ENCODE measurements at places on chromosomes 4 and X.

DNA sequence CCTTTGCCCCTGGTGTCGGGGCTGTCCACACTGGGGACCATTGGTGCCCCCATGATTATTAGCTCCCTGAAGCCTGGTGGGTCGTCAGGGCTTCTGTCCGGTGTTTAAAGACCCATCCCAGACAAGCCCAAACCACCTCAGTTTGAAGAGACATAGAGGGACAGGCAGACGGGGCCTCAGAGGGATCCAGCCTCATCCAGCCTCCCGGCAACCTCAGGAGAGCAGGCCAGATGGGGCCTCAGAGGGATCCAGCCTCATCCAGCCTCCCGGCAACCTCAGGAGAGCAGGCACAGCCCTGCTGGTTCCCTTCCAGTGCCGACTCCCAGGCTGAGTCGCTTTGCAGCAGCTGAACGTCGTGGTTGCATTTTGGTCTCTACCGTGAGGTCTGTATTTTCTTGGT, 32.1 kb downstream of the PIGG start:
- no peak for DNase-seq

GRCh38 chr4:19557161-19557560, 694.5 kb upstream of the SLIT2 start:
- DNase-seq, result no peak

DNA sequence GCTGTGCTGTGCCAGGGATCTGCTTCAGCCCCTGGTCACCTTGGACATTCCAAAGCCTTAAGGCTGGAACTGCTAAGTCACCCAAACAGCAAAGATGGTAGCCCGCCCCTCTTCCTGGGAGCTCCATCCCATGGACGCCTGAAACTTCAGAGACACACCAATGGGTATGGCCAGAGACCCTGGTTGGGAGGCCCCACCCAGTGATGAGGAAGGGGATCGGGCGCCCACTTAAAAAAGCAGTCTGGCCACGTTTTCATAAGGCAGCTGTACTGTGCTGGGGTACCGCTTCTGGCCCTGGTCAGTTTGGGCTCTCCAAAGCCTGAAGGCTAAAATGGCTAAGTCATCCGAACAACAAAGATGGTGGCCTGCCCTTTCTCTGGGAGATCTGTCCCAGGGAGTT, 9.4 kb upstream of the TMSB15C start:
- DNase-seq, result no peak

DNA sequence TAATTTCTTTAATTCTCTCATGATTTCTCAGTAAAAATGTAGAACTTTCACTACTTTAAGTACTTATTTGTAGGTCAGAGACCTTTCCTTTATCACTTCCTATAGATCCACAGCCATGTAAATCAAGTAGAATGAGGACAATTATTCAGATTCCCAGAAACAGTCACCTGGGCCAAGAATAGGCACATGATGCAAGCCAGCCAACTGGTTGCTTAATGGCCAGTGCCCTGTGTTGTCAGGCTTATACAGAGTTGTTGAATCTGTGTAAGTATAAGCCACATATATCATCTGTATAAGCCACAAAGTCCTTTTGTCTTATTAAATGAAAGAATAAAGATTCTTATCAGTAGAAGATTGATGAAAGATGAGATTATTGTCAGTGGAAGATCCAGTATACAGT, 5.2 kb downstream of the BANK1 start:
- no peak for DNase-seq

GRCh38 chr4:97105347-97106099, 1037.8 kb downstream of the STPG2 start:
- no peak for DNase-seq

- DNase-seq, result no peak
Observed at GRCh38 chr4:58935332-58935731, 1825.1 kb upstream of the IGFBP7 start.

DNA sequence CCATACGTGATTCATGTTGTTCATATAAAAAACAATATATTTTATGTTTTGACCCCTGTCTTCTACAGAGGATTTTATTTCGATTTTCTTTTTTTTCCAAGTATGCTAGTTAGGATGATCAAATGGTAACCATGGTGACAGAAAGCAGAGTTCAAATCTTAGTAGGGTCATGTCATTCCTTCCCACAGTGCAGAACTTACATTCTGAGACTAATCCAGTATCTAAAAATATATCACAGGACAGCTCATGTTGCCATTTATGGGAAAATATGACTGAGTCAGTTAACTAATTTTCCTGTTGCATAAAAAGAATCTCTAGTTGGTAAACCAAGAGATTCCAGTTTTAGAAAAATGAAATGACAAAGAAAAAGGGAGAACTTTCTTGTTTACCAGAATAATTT, 209.5 kb downstream of the PARM1 start:
- no peak for DNase-seq

DNA sequence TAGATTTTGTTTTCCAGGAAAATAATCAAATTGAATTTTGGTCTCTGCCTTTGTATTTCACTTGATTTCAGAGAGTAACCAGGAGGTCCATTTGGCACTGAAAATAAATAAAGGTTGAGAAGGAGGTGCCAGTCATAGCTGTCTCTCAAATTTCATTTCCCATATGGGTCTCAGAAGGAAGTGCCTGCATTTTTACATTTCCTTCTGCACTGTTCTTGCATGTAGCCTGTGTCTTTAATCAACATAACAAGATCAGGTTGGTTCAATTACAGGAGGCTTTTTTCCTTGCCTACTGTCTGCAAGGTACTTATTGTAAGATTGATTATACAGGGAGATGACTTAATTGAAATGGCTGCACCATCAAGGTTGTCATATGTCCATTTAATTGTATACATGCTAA, 15.7 kb downstream of the LRRC66 start:
- no peak for DNase-seq

DNA sequence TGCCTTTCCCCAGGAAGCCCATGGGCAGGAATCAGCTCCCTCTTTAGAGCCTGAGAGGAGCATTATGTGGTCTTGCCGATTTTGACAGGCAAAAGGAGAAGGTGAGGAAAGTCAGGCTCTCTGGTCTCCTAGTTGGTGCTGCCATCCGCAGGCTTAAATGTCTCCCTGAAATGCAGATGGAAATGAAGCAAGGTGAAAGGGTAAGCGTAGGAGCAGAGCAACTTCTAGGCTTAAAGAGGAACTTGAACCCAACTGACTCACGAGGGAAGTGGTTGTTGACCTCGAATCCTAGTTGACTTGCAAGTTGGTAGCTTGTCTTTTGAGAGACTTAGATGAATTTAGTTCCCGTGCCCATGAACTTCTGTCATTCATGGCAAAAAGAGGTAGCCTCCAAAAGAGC, 205.9 kb downstream of the PTTG2 start:
- peak; percentile 73 for DNase-seq

DNA sequence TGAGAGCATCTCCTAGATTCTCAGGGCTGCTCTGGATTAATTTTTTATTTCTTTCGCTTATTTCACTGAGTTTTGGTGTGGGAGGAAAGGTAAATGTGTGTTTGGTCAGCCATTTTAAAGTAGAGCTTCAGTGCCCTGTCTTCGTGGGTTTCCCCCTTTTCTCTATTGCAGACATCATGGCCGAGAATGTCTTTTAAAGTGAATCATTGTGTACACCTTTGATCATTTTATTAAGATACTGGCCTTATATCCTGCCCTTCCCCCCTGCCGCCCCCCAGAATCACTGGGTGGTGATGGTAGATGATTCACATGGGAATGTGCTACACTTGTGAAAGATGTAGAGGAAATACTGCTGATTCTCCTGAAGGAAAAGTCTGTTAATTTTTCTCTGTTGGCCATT, 23.8 kb downstream of the CDKL5 start:
- DNase-seq, result no peak

GRCh38 chr4:84954982-84955567, 11.4 kb downstream of the WDFY3 start:
- no peak for DNase-seq

- no peak for DNase-seq
Observed at GRCh38 chrX:21802839-21803238, 36.6 kb upstream of the MBTPS2 start.

GRCh38 chrX:75638332-75638731, 115.5 kb upstream of the ZDHHC15 start:
- no peak for DNase-seq

DNA sequence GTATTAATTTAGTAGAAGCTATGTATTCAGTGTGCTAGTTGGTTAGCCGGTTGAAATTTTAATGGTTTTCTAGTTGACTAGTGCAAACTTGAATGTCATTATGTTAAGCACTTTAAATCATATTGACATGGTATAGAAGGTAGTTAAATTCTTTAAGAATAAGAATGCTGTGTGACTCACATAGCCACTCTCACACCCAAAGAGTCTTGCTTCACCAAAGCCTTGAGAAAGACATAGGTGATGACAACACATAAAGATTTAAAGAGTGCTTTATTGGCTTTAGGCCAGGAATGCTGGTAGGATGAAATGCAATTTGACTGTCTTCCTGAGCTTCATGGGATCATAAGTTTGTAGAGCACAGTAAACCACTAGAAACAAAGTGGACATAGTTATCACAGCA, 85.3 kb downstream of the DCAF8L2 start:
- DNase-seq, result no peak

DNA sequence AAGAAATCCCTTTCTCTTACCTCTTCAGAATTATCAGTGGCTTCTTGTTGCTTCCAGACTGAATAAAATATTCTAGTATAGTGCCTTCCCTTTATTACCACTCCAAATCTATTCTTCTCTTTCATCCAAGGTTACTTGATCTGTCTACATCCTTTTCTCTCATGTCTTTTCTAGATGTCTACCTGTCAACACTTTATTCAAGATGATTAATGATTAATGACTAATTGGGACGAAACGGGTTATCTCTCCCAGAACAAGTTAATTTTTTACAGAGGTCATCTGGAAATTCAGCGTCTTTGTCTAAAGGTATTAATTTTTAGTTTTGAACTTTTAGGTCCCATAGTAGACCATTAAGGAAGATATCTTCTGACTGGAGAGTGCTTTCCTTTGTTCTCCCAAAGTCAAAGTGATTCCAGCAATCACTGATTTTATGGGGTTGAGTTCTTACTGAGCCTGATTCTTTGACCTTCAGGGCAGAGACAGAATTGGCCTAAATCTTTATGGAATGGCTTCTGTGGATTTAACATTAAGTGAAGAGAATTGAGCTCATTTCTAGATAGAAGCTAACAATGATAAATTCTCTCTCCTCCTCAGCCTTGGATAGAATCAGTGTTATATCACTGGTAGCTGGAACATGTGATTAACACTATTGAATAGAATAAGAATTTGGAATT, 335.4 kb upstream of the TEX13C start:
- no peak for DNase-seq

- no peak for DNase-seq
Observed at GRCh38 chr4:20383283-20383682, 131.6 kb downstream of the SLIT2 start.

DNA sequence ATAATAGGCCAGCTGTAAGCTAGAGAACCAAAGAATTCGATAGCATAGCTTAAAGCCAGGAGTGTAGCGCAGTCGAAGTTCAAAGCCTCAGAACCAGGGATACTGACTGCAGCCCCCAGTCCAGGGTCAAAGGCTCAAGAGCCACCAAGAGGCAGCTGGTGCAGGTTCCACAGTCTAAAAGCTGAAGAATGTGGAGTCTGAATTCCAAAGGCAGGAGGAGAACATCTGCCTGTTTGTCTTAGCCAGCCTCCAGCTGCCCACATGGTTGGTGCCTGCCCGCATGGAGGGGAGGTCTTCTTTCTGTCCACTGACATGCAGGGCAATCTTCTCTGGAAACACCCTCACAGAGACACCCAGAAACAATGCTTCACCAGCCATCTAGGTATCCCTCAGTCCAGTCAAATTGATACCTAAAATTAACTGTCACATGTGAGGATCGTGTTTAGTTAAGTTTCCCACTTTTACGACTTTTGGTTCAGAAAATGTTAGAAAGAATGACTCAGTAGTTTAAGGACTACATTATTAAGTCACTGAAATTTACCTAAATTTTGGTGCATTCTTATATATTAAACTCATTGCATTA, 52.8 kb upstream of the RHOH start:
- no peak for DNase-seq

DNA sequence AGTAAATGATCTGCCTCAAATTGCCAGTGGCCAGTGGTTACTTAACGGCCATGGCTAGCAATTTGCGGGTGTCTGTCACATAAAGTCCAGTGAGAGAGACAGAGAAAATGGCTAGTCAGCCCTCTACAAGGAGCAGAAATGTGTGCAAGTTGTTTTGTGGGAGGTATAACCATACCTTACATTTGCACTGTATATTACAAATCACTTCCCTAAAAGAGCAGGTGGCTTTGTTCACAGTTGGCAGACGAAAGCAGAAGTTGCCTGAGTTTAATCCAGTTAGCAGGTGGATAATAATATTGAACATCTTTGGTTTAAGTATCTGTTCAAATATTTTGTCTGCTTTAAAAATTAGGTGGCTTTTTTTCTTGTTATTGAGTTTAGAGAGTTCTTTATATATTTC, 15.6 kb downstream of the SRPX start:
- no peak for DNase-seq

GRCh38 chrX:9482408-9482807, 17.6 kb downstream of the TBL1X start:
- DNase-seq, result no peak

- no peak for DNase-seq
Observed at GRCh38 chr4:137394018-137394417, 138.3 kb downstream of the PCDH18 start.

DNA sequence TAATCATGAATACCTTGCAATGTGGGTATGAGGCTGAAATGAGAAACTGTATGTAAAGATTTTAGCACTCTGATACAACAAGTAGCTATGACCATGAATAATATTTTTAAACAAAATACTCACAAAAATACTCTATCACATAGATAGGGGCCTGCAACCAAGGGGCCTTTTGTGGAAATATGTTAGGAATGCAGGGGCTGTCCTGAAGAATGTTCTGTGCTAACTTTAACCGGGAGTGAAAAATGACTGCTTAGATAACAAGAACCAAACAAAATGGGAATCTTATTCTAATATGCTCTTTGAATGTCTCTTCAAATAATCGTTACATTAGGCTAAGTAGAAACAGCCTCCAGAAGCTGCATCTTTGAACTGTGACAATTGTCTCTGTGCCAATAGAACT, 37.9 kb upstream of the GYPA start:
- DNase-seq, result no peak

- DNase-seq, result no peak
Observed at GRCh38 chr4:142523111-142523510, 323.0 kb downstream of the INPP4B start.

DNA sequence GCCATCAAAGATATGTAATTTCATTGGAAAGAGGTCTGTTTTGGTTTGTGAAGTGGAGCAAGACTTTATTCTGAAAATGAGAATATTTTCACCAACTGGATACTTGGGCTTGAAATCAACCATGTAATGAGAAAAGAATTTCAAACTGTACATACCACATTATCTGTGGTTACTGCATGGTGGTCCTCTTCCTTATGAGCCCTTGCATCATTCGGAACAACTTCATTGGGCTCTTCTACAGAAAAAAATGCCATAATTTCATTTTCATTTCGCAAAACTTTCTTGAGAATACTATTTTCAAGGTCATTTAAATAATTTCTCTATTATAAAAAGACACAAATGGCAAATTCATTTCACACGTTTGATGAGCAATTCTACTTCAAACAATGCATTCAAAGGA, 148.6 kb upstream of the RPS6KA6 start:
- DNase-seq, result no peak
